Activated T-cell treated with anti-CD3 and anti-CD28 coated beads for 1 hour (primary cell): ENCODE measurements at places on chromosomes 11 and 22.

- DNase-seq = no peak
Measured at GRCh38 chr11:57150454-57150917, 31.3 kb upstream of the LRRC55 start.

DNA sequence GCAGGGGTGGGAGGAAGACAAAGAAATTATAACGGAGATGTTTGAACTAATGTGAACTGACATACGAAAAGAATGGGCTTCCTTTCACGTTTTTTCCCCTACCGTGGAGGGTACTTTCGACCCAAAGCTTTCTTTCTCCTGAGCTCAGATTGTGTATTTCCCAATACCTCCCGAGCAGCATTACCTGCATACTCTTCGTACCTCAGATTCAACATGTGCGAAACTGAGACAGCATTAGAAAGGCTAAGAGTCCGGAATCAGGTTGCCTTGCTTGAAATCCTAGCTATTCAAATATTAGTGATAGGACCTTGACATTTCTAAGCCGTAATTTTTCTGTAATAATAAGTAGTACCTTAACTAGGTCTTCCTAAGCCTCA is 778 bp upstream of the PAK1 start:
- no peak for DNase-seq

DNA sequence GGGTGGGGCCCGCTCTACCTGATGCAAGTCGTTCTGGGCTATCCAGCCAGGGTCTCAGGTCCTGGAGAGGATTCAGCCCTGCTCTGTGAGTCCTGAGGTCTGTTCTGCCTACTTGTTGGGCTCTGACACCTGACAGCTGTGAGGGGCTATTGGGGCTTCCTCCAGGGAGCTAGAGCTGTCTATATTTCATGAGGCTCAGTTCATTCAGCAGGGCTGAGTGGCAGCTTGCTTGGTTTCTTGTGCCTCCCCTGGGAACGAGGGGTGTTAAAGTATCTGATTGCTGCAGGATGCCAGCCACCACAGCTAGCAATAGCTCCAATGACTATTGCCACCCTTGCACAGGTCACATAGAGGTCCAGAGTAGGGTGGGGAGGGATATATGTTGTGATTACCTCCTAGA is 26.7 kb downstream of the INSC start:
- no peak for DNase-seq

- DNase-seq = no peak
Measured at GRCh38 chr11:132464939-132465338, 1067.4 kb downstream of the OPCML start.

- DNase-seq = no peak
Measured at GRCh38 chr11:66864924-66865697, 8.2 kb downstream of the LRFN4 start.

DNA sequence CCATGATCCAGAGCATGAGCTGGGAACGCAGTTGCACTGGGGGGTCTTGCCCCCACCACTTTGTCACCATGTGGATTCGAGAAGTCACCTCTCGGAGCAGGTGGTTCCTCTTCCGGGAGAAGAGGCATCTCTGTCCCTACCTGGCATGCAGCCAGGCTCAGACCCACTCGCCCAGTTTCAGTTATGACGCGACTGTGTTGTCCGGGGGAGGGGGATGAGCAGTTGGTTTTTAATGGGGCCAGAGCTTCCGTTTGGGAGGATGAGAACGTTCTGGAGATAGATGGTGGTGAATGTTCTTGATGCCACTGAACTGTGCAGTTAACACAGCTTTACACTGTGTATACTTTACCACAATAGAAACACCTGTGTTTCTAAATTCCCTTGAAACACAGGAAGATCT is 41.5 kb downstream of the DHCR7 start:
- no peak for DNase-seq

DNA sequence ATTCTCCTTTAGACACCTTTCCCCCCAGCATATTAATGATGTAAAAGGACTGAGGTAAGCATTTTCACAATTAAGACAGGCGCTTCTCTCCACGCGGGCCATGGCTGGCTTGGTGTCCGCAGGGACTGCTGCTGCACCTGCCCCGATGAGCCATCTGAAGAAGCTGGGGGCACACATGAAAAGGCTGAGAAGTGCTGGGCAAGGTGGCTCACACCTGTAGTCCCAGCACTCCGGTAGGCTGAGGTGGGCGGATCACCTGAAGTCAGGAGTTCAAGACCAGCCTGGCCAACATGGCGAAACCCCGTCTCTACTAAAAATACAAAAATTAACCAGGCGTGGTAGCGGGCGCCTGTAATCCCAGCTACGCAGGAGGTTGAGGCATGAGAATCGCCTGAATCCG is 21.3 kb downstream of the KRTAP5-6 start:
- DNase-seq = no peak

- no peak for DNase-seq
Measured at GRCh38 chr22:26921726-26922125, 264.3 kb downstream of the MIAT start.

DNA sequence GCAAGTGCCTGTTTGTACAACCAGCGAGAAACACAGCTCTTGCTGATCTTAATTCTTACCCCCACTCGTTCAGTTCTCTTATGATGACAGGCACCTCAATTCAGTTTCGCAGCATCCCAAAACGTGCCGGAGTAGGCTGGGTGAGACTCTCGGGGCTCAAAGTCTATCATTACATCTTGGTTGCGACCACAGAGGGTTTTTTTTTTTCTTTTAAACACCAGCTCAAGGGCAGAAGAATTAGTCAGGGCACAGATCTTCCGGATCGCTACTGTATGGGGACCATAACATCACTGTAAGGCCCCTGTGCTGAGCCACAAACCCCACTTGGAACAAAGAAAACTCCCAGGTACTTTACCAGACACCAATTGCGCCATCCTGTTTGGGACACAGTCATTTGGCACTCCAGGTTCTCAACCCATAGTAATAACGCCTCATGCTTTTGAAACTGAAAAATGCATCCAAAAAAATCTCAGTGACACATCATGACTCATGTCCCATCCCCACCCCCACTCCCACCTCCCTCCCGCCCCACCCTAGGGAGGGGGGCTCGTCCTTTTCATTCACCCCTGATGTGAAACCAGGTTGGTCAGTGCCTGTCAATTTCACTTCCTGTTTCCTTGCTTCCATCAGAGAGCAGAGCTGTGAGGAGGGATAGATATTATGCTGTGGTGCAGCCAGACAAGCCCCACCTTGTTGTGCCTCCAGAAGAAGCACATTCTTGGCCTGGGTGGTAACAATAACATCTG is 41.0 kb upstream of the CD5 start:
- peak; percentile 59 for DNase-seq

DNA sequence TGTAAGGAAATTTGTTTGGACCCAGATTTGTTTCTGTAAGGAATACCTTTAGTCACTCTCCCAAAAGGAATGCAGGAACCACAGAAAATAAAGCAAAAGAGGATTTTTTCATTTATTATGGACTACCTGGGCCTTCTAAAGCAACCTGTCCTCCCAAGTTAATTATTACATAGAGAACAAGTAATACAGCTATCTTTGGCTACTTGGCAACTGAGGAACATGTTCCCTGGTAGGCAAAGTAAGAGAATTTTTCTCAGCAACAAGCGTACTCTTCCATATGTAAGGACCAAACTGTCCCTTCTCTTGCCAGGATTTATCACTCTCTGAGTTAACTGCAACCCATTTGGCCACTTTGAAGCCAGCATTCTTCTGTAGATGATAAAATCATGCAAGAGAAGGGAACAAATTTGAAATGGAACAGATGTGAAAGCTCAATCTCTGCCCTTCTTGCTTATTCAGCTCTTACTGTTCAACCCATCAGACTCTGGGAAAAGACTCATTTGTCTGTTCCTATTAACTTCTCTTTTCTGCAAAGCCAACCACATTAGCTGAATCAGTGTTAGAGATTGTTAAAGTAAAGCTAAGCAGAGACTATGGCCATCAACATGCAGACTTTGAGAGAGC is 190.2 kb downstream of the SWAP70 start:
- no peak for DNase-seq

- no peak for DNase-seq
Measured at GRCh38 chr11:24457985-24458384, 38.9 kb upstream of the LUZP2 start.

- no peak for DNase-seq
Measured at GRCh38 chr11:80371931-80372330, 931.1 kb upstream of the TENM4 start.

GRCh38 chr11:133787379-133788141 is 57.8 kb downstream of the SPATA19 start:
- no peak for DNase-seq

GRCh38 chr11:821512-822371 is 3.0 kb downstream of the PNPLA2 start:
- no peak for DNase-seq

GRCh38 chr22:21641417-21641788 is 699 bp upstream of the SDF2L1 start:
- no peak for DNase-seq

DNA sequence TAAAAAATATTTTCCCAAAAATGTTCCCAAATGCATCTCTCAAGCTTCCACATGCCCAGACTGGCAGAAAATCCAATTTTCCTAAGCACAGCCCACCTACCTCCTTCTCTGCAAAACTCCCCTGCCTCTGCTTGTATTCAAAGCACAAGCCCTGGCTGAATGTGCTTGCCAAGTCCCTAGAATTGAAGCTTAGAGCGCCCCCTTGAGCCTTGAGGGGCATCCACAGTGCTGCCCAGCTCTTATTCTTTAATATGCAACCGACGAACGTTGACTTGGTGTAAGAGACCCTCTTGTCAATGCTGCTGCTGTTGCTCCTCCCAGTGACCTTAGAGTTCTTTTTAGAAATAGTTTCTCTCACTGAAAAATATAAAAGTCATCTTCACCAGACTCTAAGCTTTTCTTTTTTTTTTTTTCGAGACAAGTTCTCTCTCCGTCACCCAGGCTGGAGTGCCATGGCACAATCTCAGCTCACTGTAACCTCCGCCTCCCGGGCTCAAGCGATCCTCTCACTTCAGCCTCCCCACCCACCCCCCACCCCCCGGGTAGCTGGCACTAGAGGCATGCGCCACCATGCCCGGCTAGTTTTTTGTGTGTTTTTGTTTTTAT is 63.5 kb upstream of the CAPRIN1 start:
- DNase-seq = peak; percentile 60

DNA sequence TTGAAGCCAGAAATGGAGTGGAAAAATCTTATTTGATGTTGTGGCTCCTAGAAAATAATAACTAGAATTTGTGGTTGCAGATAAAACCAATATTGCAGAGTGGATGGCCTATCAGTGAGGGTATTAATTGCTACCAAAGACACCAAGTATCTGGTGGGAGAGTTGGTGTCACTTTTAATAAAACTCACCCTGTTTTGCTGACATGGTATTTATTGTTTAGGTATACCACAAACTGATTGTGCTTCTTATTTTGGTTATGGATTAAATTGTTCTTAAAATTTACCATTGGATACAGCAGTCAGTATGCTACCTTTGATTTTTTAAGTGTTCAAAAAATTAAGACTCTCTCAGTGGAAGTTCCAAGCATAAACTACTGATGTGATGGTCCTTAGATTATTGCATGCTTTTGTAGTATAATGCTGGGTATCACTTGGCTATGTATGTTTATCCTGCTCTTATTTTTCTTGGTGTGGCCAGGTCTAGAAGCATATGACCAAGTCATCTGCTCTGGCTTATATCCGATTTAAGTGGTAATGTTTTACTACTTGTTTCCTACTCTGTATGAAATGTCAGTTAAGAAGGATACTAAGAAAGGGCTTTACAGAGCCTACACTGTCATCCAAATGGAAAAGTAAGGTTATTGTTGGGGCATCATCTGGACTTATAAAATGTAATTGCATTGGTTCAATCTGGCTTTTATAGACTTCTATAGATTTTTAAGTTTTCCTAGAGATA is 101.6 kb downstream of the ARHGAP42 start:
- no peak for DNase-seq

DNA sequence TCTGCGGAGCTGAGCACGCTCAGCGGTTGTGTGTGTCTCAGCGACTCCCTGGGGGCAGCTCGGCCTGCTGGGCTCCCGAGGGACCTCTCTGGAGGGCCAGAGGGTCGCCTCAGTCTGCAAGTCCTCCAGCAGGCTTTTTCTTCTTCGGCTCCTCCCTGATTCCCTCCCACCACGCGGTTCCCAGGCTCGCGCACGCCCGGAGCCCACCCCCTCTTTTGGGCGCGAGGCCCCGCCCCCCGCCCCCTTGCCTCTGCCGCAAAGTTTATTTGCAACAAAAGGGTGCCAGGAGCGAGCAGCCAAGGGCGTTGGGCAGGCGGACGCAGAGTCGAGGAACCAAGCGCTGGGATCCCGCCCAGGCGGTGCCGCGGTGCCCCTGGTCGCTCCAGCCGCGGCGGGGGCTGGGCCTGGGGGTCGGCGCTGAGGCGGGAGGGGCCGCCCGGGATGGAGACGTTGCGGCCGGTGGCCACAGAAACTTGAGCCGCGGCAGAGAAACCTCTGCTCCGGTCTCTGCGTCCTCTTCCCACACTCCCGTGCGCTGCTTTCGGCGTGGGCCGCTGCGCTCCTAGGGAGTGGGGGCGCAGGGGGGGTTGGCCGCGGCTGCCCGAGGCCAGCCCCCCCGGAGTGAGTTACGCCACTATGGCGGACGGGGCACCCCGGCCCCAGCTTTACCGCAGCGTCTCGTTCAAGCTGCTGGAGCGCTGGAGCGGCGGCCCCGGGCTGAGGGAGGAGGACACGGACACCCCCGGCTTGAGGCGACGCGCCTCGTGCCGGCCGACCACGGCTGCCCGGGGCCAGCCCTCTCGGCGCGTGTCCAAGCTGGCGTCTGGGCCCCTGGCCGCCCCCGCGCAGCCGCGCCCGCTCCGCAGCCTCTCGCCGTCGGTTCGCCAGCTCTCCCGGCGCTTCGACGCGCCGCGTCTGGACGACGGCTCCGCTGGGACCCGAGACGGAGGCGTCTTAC is at the start of gene ARHGEF17:
ARHGEF17 (plus strand) TSS at position 274 of the 958 bp plus-strand sequence; CDS start at position 637, 363 bp downstream.
- DNase-seq = peak; percentile 17

- DNase-seq = no peak
Measured at GRCh38 chr11:70068950-70069349, 9.2 kb upstream of the ANO1 start.

- DNase-seq = no peak
Measured at GRCh38 chr11:114366331-114367243, 33.7 kb downstream of the C11orf71 start.

GRCh38 chr11:132804258-132804657 is 728.0 kb downstream of the OPCML start:
- DNase-seq = no peak

DNA sequence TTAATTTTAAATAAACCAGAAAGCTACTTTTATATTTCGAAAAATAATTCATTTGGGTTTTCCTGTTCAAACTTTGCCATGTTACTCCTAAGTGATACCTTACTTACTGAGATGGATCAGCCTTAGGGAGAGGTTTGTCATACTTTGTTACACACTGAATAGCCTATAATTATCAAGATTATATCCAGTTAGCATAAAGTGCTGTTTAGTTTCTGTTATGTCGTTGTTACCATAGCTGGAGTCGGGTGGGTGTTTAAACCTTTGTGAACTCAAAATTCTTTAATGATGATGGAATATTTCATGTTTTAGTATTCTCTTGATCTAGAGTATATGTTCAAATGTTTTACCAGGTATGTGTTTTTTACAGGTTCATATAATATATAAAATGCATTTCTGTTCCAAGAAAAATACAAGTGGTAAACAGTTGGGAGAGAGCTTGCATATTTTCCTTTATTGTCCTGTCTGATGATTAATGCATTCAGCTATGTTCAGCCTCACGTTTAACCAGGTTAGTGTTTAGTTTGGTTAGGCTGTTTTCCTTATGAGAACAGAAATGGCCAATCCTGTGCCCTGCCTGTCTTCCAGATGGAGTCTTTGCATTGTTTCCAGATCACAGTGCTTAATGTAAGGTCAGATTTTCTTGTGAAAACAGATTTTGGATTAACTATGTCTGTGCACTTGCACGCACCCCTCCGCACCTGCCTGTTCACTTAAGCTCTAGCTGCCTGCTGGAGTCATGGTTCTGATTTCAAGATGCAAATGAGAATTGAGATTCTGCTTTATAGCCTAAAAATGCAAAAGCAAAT is 105.6 kb downstream of the ATXN10 start:
- no peak for DNase-seq

- DNase-seq = no peak
Measured at GRCh38 chr22:45268167-45268957, 16.4 kb upstream of the UPK3A start.
